ENCODE measurements at places on chromosomes 6 and 20.

GRCh38 chr6:195861-196360 lies 96.4 kb upstream of the DUSP22 start:
- DNase-seq = no peak

DNA sequence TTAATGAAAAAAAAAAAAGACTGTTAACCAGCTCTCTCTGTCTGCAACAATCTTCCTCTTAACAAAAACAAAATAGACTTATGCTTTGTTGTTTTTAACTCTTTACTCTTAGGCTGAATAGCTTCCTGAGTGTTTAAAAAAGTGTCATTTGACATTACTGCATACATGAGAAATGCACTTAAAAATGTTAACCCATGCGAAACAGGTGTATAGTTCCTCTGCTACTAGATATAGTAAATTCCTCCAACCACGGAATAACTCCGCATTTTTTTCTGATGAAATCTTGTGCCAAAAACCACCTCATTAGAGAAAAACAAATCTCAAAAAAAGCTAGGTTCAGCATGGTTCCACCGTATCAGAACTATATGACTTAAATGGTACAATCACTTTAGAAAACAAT lies 426.0 kb downstream of the ADGRB3 start:
- DNase-seq = no peak

DNA sequence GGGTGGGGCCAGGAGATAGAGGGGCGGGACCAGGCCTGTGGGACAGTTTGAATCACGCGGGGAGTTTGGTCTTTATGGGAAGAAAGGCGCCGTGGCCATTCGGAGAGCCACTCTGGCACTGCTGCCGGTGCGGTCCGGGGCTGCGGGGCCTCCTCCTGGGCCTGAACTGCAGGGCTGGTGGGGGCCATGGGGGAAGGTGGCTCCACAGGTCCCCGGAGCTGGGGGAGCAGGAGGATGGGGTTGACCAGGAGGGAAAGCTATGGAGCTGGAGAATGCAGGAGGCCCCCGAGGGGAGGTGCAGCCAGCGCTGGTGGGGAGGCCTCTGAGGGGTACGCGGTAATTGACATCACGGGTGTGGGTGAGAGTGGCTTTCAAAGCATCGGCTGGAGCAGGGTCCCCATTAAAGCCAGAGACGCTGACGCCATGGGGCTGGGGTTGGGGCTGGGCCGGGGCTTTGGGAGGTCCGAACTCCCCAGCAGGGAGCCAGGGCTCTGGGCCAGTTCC lies 1.8 kb upstream of the BHLHE23 start:
- no peak for DNase-seq

GRCh38 chr6:146578054-146578453 lies 20.7 kb upstream of the ADGB start:
- no peak for DNase-seq

- DNase-seq = no peak
Observed at GRCh38 chr6:160071805-160072690, 49.6 kb upstream of the SLC22A1 start.

DNA sequence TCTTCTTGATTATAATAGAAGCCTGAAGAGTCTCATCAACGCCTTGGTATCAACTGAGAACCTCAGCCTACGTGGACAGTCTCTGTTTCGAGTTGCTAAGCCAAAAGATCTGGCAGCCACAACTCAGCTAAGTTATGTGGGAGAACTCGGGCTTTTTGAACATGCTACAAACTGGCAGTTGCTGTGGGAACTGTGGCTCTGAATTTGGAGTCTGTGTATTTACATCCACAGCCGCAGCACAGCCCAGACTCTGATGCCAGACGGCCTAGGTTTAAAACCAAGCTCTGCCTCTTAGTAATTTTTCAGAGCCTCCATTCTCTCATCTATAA lies 35.8 kb downstream of the RIPOR2 start:
- no peak for DNase-seq

DNA sequence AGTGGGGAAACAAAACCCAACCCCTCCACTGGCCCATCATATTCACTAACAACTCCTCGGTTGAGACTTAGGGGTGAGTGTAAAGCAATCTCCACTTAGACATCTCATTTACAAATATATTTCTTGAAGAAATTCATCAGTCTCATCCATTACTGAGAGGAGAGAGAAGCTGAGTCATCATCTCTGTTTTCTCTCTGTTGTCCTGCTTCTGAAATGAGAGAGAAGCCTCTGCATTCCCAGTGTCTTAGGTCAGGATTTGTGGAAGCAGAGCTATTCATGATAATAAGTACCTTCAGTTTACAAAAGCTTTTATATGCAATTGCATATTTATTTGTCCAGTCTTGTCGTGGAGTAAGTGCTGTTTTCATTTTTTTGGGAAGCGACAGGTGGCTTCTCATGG lies 879 bp downstream of the MEP1A start:
- no peak for DNase-seq

DNA sequence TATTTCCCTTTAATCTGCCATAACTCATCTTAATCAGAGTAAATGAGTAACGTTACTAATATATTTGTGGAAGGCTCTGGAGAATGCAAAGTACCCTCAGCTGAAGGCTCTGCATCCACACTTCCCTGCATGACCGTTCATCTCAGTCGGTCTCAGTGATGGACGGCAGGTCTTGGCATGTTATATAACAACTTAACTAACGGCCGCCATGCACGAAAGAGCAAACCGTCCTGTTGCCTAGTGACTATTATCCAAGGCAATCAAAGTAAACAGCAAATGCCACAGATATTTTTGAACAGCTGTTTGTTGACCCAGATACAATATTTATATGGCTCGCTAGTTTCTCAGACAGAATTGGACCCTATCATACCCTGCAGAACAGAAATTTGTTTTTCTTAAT lies 194.9 kb upstream of the SMLR1 start:
- DNase-seq = no peak

GRCh38 chr20:15476781-15477180 lies 1096.5 kb downstream of the KIF16B start:
- no peak for DNase-seq

DNA sequence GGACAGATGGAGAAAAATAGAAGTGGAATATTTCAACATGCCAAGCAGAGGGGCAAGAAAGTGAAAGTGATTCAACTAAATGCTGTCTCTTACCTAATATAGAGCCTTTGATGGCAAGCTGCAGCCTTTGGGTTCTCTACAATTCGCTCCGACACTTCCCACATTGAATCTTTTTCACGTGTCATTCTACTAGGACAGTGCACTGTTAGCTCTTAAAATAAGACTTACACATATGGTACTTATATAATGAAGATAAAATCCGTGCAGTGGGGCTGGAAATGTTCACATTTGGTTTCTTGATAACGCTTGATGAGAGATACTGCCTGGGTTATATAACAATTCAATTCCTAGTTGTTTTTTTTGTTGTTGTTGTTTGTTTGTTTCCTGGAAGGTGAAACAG lies 502.4 kb downstream of the LMBRD1 start:
- no peak for DNase-seq

DNA sequence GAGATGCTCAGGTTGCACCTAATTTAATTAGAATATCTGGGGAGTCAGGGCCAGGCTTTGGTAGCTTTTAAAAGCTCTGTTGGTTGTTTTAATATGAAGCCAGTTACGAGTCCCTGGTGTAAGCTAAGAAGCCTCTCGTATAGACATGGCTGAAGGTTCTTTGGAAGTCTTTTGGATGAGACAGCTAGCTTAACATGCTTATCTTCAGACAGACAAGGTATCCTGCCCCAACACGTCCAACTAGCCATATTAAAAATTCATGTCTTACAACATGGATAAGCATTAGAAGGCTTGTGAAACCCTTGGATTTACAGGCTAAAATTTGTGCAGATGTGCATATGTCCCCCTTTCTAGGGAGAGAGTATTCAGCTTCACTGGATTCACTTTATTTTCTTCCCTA lies 105.7 kb upstream of the KCNK16 start:
- DNase-seq = no peak

DNA sequence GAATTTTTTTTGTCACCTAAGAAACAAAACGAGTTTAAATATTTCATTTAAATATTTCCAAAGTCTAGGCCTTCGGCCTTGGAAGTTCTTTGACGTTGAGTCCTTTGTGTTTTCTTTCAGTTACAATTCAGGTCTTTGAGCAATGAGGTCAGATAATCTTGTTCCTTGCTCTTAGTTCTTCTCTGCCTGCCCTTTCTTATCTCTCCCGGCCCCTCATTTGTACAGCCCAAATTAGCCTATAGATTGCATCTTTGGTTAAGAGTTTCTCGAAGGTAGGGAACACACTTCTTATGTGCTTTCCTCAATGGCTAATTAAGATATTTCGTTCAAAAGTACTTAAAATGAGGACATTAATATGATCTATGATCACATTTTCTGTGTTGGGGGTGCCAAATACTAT lies 18.5 kb downstream of the RPS12 start:
- DNase-seq = no peak

- no peak for DNase-seq
Observed at GRCh38 chr6:149864578-149865535, 698 bp upstream of the LRP11 start.

GRCh38 chr6:56019973-56020372 lies 144.6 kb upstream of the BMP5 start:
- no peak for DNase-seq

DNA sequence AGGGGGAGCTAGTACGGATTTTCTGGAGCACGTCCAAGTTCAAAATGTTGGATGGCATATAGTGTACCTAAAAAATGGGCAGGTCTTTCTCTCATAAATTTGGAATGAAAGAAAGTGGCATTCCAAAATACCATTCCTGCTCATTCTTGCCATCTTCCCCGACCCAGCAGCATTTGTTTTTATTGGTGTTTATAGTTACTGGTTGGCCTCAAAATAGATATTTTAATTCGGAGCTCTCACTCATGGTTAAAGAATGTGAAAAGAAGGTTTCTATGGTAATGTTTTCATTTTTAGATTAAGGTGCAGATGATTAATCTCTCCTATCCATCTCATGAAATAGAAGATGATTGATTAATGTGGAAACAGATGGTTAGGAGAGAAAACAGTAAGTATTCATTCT lies 204.5 kb downstream of the HIVEP2 start:
- no peak for DNase-seq

DNA sequence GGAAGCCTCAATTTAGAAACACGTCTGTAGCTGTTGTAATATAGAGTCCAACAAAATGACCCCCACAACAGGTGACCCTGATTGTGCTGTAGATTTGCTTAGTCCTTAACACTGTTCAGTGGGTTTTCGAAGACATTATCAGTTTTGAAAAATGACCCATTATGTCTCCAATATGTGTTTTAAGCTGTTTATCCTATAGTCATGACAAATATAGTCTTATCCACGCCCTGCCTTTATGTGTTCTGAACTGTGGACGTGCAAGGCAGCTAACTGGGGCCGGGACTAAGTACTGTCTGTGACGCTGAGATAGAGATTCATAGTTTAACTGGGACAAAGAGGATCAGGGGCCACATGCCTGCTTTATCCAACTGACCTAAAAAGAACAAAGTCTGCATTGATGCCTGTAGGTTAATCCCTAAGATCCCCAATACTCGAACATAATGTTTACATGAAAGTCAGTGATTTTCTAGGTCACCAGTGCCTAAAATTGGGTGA lies 192.4 kb downstream of the CD83 start:
- no peak for DNase-seq

DNA sequence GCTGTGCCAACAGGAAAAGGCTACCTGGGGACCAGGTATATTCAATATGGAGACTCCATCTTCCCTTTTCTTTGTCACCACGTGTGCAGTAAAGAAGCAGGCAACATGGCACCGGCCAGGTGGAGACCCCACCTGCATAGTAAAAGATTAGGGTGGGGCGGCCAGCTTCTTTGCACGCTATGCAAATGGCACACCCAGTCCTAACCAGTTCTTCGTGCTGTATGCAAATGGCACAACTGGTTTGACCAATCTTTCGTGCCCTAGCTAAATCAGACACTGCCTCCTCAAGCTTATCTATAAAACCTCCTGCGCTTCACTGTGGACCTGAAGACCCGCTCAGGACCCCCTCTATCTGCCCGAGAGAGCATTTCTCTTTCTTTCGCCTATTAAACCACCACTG lies 88.8 kb upstream of the EZR start:
- no peak for DNase-seq

- no peak for DNase-seq
Observed at GRCh38 chr6:157967020-157967419, 14.6 kb upstream of the SYNJ2 start.

- DNase-seq = no peak
Observed at GRCh38 chr6:139765825-139766285, 391.4 kb upstream of the CITED2 start.

DNA sequence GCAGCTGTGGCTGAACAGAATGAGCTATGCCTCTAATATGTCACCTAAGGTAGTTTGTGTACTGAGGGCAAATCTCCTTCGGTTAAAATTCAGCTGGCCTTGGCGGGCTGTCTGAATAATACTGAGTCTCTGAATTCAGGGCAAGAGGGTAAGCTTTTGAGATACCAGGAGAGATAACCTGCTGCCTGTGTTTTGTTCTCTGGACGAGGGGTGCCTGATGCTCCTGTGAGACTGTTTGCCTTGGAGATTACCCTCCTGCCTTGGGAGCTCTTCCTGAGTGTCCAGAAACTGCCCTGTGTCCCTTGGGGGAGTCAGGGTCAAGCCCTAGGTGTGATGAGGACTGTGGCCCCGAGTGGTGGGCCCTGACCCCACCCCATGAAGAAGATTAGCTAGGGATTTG lies 282.9 kb downstream of the KIF16B start:
- no peak for DNase-seq

GRCh38 chr6:112235956-112236355 lies 18.4 kb downstream of the LAMA4 start:
- DNase-seq = no peak

All from thoracic aorta (tissue), 2 donors.